ENCODE measurements at places on chromosomes 11 and 22. TPM values are rescaled to one million over a fixed set of nuclear protein-coding genes. Genes with fewer than 3 reads are reported as not detected.

GRCh38 chr22:50105208-50106100, 15.6 kb downstream of the MOV10L1 start:
- DNase-seq: peak; percentile 20

GRCh38 chr11:8287297-8287696, 23.6 kb upstream of the LMO1 start:
- no peak for DNase-seq

GRCh38 chr11:14676068-14676467, 32.5 kb downstream of the PDE3B start:
- DNase-seq: no peak

GRCh38 chr11:133038850-133039249, 493.5 kb downstream of the OPCML start:
- no peak for DNase-seq

DNA sequence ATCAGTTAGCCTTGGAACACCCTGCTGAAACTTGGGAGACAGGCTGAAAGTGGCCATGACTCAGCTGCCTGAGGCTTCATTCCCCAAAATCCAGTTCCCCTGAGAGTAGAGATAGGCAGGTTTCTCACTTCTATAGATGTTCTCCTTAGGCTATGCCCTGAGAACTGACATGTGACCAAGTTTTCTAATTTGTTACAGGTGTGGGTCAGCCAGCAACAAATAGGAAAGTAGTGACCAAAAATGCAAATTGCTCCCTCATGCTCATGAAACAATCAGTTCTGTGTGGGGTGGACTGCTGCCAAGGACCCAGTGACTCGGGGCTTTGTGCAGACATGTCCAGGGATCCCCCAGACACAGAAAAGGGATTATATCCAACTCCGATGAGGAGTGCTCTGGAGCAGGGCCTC, 7.3 kb upstream of the CCDC15 start:
- no peak for DNase-seq

DNA sequence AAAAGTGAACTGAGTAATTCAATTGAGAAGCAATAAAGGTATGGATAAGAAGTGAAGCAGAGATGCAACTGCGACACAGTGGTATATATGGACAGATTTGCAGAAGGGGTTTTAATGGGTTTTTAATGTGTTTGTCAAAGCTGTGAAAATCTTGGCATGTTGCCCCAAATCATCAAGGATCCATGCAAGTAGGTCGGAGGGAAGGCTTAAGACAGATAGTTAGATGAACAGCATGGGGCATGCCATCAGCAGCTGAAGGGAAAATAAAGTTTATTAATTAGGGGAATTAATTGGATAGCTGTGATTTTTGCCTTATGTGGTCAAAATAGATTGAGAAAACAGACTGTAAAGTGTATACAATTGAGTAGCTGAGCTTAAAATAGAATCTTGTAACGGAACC, 840.1 kb downstream of the JRKL start:
- DNase-seq: no peak

- DNase-seq: no peak
Measured at GRCh38 chr22:29331213-29331612, 15.7 kb upstream of the RASL10A start.

APOA1 gene
- polyA plus RNA-seq: 76.0 TPM

ZNF215 gene
- 3.0 TPM for polyA plus RNA-seq

LMO2 gene
- 26.9 TPM for polyA plus RNA-seq

DNA sequence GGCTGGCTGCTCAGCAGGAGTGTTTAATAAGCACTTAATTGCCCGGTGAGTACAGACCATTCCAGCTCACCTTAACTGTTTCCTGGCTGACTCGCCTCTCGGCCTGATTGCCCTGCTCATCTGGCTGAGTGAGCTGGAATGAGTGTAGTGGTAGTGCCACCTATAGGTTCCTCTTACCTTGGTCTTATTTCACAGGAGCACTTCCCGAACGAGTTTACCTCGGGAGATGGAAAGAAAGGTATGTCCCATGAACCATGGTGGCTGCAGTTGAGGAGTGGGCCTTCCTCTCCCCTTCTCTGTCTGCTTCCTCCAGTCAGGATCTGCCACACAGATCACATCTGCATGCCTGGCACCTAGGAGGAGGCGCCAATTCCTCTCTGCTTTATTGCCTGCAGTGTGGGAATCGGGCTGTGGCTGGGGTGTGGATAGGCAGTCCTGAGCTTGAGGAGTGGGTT, 26.7 kb downstream of the UPB1 start:
- peak; percentile 74 for DNase-seq

DNA sequence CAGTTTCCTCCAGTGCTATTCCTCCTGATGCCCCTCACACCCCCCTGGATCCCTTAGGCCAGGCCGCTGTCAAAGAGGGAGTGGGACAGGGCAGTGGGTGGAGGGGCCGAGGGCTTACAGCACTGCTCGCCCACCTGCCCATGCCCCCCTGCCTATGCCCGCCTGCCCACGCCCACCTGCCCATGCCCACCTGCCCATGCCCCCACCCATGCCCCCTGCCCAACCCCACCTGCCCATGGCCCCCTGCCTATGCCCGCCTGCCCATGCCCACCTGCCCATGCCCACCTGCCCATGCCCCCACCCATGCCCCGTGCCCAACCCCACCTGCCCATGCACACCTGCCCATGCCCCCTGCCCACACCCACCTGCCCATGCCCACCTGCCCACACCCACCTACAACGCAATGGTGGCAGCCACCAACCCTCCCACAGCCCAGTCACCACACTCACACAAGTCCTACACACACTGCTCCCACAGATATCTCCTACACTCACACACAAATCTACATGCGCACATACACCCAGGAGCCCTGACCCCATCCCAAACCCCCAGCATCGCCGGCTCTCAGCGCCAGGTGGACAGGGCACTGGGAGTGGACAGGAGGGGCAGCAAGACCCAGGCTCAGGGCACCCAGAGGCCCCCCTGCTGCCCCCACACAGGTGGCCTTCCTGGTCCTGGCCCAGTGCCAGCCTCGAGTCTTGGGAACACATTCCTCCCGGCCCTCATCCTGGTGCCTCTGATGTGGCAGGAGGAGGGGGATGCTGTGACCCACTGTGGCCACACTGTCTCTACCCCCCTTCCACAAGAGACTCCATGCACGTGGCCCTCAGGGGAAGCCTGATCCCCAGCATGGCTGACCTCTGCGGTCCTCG, 61.8 kb downstream of the CYTH4 start:
- no peak for DNase-seq

GRCh38 chr11:19933801-19934488, 221.3 kb downstream of the NAV2 start:
- no peak for DNase-seq

CD3E gene
- 0.52 TPM for polyA plus RNA-seq
